ENCODE measurements at places on chromosomes 6 and 20.

DNA sequence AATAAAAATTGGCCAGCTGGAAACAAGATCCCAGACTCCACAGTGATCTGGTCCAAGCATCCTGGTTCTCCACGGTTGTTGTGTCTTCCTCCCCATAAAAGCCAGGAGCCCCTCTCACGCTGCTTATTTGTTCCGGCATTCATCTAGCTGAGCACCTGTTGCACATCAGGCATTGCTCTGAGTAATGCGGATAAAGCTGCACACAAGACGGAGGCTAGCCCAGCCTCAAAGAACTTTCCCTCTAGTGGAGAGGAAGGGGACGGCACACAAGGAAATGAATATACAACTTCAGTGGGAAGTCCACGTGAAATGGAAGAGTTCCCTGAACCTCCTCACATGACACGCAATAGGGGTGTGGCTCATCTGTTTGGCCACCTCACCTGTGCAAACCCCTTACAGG, 30.3 kb upstream of the NXT1 start:
- no peak for DNase-seq

GRCh38 chr6:107547451-107547840, 57.5 kb downstream of the SOBP start:
- no peak for DNase-seq

DNA sequence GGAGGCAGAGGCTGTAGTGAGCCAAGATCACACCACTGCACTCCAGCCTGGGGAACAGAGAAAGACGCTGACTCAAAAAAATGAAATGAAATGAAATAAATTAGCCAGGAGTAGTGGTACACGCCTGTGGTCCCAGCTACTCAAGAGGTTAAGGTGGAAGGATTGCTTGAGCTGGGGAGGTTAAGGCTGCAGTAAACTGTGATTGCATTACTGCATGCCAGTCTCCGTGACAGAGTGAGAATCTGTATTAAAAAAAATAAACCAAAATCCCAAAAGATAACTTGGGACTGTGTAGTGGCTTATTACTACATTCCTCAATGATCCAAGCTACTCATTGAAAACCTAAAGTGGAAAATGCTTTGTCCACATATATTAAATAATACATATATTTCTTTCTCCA, 87.0 kb downstream of the SGK1 start:
- DNase-seq, result no peak

- DNase-seq, result no peak
These were observed 485.3 kb upstream of the BTBD3 start for GRCh38 chr20:11432407-11432806.

DNA sequence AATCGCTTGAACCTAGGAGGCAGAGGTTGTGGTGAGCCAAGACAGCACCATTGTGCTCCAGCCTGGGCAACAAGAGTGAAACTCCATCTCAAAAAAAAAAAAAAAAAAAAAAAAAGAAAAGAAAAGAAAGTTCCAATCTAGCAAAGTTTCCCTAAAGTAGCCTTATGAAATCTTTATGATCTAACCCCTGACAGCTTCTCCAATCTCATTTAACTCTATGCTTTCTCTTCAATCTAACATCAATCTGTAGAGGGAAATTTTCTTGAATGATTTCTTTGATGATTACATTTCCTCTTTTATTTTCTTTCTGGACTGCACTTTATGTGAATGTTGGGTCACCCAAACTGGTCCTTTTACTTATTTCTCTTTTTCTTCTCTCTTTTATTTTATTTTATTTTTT, 2.2 kb upstream of the SLC18B1 start:
- no peak for DNase-seq

- DNase-seq, result no peak
These were observed 135.3 kb upstream of the ARMC2 start for GRCh38 chr6:108712946-108713345.

GRCh38 chr20:18578581-18578980, 9.3 kb upstream of the DTD1 start:
- no peak for DNase-seq

DNA sequence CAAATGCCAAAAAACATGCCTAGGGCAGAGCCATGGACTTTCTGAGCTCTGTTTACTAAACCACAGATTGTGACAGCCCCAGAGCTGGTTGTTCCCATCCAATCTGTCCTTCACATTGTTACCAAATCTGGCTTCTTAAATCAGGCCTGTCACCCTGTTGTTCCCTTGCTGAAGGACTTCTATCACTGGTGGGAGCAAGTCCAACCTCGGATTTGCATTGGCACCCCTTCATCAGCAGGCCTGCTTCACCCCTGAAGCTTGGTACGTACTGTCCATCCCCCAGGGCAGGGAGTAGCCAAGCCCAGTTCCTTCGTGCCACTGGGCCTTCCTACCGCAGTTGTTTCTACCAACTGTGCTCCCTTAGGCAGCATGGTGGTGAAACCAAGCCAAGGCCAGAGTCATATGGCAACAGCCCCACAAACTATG, 357.3 kb upstream of the JARID2 start:
- DNase-seq, result no peak

DNA sequence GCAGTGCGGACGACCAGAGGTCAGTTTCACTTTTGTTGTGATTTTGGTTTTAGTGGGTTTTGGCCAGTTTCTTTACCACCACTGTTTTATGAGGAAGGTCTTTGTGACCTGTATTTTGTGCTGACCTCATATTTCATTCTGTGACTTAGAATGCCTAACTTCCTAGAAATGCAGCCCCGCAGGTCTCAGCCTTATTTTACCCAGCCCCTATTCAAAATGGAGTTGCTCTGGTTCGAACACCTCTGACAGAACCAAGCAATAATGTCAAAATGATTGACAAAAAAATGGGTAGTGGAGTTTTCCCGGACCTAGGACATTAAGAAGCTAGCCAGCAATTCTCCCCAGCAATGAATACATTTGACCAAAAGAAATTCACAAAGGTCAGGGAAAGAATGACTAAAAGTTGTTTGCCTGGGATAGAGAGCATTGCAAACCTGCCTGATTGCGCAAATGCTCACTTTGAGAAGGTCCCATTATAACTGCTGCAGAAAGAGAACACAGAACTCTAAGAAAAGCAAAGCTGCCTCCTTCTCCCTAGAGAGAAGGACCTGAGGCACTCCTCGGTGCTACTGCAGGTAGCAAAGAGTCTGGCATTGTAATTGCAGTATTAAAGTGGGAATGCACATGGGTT, 288.8 kb downstream of the ADGB start:
- no peak for DNase-seq

DNA sequence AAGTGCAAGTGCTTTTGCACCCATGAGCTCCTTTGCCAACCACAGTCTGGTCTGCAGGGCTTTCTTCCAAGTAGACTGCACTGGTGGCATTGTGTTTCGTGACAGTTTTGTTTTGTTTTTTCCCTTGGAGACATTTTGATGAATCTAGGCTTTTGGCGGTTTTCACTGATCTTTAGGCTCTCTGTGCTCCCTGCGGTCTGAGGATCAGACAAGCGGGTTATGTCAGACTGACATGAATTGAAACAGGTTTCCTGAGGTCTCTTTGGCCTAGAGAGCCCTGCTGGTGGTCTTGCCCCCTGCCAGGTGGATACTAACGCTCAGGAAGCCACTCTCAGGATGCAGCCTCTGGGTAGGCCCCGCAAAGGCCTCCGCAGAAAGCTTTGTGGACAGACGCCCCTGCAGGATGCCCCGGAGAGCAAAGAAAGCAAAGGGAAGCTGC, 555.4 kb upstream of the AGPAT4 start:
- DNase-seq, result no peak

DNA sequence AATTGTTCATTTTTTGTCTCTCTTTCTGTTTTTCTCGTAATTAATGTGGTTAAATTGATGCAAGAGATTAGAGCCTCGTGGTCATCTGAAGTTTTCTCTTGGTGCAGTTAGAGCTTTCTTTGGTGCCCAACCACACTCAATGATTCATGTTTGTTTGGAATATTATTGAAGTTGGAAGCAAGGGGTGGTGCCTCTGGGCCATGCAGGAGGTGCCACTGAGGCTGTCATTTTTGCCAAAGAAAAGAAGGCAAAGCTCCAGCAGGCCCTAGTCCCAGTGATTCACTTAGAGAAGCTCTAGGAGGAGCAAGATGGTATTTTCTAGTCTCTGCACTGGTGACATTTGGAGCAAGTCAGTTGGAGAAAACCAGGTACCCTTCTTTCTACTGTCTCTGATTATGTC, 144.5 kb upstream of the RALGAPA2 start:
- DNase-seq, result no peak

DNA sequence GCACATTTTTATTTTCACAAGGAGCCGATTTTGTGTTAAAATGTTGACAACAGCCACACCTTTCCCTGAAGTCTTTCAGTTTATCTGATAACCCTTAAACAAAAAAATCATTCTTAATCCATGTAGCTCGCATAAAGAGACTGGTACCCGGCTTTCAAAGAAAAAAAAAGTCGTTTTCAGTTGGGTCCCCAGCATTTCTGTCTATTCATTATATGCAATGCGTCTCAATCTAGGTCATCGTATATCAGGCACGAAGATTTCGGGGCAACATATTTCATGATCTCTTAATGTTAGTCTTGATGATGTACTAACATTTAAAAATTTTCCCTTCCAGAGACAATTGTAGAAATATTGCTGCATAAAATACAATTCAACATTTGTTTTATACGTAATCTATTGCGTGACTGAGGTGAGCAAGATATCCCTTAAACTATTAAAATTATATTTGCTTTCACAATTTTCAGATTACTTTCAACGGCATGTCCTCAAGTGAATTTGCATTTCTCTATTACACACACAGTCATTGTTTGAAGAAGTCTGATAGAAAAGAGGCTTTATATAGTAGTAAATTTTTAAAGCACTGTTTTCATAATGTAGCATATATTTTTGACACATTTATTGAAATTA, 2.9 kb upstream of the TUBB2B start:
- no peak for DNase-seq

DNA sequence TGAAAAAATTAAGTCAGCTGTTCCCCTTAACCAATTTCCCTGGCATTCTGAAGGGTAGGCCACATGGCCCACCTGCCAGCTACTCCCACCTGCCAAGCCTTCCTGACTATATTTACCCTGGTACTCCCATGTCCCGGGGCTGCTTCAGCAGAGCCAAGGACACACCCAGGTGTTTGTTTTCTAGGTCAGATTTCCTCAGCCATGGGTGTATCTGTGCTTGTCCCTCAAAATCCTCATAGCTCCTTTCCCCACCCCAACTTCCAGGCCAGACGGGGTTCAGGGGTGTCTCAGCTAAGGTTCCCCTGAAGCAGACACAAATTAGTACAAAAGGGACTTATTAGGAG, 139.4 kb upstream of the CDYL start:
- DNase-seq, result no peak

DNA sequence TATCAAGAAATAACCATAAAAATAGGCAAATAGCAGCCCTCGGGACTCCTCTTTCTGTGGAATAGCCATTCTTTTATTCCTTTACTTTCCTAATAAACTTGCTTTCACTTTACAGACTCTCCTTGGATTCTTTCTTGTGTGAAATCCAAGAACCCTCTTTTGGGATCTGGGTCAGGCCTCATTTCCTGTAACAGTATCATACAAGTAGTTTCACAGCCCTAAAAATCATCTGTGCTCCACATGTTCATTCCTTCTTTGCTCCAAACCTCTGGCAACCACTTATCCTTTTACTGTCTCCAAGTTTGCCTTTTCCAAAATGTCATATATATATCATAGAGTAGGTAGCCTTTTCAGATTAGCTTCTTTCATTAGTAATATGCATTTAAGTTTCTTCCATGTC, 13.5 kb upstream of the NT5E start:
- no peak for DNase-seq

GRCh38 chr20:38202153-38202981, 37.3 kb upstream of the TGM2 start:
- no peak for DNase-seq

DNA sequence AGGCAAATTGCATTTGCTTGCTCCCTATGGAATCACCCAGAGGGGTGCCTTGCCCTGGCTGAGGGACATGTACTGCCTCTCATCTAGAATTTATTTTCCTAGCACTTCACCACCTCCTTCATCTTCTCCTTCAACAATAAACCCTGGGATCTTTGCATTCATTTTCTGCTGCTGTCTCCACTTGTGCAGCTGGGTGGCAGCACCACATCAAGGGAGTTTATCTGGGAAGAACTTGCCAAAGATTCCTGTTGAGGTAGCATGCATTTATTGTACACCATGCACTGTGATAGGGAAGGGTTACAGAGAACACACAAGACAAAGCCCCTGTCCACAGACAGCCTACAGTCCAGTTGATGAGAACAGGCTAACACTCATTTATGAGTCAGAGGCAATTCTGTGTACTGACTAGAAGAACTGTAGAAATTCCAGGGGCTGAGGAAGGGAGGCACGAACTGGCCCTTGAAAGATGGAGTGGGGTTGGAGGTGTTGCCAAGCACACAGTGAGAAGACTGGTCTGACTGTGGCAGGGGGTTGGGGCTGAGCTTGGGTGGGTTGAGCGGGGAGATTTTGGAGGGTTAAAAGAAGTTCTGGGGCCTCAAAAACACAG, 17.5 kb downstream of the C20orf173 start:
- DNase-seq, result no peak

- DNase-seq, result no peak
These were observed 27.9 kb upstream of the NT5E start for GRCh38 chr6:85421972-85422371.

GRCh38 chr6:146770965-146771735, 172.4 kb downstream of the ADGB start:
- DNase-seq, result no peak

DNA sequence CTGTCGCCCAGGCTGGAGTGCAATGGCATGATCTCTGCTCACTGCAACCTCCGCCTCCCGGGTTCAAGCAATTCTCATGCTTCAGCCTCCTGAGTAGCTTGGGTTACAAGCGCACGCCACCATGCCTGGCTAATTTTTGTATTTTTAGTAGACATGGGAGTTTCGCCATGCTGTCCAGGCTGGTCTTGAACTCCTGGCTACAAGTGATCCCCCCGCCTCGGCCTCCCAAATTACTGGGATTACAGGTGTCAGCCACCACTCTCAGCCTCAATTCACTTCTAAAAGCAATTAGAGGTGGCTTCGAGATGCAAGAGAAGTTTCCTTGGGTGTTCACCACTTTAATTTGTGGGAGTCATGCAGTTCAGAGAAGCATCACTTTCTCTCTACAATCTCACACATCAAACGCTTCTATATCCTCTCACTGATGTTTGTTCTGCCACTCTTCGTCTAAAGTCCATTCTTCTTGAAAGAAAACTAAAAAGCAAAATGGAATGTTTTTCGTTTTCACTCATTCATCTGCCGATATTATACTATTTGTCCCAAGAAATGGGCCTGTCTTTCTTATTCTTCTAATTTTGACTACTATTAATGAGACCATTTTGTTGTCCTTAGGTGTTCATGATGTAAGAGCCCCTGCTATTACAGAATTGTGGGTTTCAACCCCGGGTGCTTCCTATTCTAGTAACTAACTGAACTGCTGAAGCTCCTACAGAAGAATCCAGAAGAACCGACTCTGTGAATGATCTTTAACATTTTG, 38.3 kb upstream of the ENPP1 start:
- DNase-seq, result no peak

DNA sequence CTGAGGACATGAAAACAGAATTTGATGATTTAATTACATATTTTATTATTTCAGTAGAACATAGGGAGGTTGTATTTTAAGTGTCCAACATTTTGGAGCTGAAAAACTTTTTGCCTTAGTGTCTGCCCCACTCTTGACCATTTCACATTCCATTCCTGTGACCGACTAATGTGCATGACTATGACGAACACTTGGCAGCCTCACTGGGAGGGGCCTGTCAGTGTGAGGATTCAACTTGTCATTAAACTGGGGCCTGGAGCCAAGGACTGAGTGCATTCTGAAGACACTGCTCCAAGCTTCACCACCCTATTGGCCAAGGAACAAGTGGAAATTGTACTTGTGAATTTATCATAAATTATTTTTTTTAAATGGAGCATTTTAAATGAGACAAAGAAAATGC, 661.3 kb downstream of the BCKDHB start:
- no peak for DNase-seq

GRCh38 chr6:38078671-38079070, 259.1 kb downstream of the ZFAND3 start:
- no peak for DNase-seq

GRCh38 chr6:107315114-107315513, 144.2 kb downstream of the PDSS2 start:
- DNase-seq, result no peak
